ENCODE measurements at places on chromosomes 2 and 18.

GRCh38 chr2:113164930-113165585, 8.7 kb upstream of the PSD4 start:
- DNase-seq: no peak

GRCh38 chr2:18976168-18976961, 382.1 kb downstream of the OSR1 start:
- peak; percentile 22 for DNase-seq

GRCh38 chr2:102003696-102004095, 11.9 kb downstream of the IL1R2 start:
- DNase-seq: no peak

DNA sequence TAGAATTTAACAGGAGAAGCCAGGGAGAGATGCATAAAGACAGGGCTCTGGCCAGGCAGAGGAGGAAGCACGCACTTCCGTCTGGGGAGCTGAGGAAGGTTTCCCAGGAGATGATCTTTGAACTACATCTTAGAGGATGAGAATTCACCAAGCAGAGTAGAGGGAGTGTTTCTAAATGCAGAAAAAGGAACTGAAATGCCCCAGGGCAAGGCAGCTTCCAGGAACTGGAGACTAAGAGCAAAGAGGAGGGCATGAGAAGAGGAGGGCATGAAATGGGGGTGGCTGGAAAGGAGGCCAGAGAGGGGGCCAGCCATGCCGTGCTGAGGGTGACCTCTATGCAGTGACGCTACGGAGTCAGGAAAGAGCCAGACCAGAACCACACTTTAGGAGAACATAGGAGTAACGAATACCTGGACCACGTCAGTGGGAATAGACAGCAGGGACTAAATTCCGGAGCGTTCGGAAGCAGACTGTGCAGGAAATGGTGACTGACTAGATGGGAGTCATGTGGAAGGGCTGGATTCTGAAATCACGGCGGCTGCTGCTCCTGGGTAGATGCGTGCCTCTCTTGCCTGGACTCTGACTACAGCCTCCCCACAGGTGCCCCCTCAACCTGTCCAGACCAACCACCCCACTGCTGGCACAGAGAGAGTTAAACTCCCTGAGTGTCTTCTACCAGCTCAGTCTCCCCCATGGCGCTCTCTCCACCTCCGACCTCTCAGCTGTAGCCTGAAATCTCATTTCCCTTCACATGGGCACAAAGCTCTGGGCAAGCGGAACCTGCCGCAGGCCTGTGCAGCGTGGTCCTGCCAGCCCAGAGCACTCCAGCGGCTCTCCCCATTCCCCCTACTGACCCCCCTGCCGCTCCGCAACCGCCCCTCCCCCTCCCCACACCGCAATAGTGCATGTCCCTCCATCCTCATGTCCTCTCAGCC, 87.0 kb upstream of the RTN4 start:
- DNase-seq: no peak

- DNase-seq: peak; percentile 57
Observed at GRCh38 chr2:204452464-204453023, 92.7 kb upstream of the PARD3B start.
